ENCODE measurements at places on chromosomes 1 and 21.

GRCh38 chr1:74790453-74790852 is 57.5 kb downstream of the TYW3 start:
- no peak for DNase-seq

DNA sequence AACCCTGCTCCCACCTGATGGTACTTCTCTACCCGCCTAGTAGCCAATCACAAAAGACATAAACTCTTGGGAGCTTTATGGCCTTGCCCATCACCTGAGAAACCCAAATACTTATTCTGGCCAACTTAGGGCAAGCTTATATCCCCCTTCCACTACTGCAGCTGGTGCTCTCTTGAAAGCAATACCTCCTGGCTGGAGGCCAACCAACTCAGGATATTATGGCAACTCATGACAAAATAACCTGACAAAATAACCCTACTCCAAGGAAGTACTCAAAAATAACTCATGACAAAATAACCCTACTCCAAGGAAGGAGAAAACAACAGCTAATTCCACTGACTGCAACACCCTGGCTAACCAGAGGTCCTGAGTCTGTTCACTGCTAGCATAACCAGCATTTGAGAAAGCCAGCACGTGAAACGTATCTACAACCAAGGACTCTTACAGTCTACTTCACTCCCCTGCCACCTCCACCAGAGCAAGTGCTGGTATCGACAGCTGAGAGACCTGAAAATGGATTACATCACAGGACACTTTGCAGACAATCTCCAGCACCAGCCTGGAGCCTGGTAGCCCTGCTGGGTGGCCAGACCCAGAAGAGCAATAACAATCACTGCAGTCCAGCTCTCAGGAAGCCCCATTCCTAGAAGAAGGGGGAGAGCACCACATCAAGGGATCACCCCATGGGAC is 179.9 kb downstream of the COL24A1 start:
- DNase-seq, result no peak

DNA sequence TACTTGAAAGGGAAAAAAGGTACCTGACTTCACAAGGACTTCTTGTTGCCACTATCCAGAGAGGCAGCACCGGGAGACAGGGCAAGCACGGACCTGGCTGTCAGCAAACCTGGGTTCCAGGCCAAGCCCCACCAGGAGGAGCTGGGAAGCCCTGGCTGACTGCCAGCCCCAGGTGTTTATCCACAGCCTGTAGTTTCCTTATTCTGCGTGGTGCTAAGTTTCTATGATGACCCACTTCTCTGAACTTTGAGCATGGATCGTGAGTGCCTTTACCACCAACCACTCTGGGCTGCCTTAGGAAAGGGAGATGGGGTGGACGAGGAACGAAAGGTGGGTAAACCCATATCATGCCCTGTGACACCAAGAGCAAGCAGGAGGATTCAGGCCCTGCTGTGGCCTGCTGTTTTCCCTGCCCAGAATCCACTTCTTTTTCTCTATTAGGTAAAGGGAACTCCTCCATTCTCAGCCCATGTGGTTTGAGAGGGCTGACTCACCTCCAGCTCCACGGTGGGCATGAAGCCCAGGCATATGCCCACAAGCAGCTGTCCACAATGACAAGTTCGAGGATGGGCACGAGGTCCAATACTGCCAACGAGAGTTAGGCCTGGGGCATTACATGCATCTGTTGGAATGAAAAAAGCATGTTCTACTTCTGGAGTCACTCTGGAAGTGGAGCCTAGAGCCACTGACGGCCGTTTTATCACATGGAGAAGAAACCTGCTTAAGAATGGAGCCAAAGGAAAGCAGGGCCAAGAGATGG is 20.3 kb downstream of the TSPAN2 start:
- DNase-seq, result no peak

DNA sequence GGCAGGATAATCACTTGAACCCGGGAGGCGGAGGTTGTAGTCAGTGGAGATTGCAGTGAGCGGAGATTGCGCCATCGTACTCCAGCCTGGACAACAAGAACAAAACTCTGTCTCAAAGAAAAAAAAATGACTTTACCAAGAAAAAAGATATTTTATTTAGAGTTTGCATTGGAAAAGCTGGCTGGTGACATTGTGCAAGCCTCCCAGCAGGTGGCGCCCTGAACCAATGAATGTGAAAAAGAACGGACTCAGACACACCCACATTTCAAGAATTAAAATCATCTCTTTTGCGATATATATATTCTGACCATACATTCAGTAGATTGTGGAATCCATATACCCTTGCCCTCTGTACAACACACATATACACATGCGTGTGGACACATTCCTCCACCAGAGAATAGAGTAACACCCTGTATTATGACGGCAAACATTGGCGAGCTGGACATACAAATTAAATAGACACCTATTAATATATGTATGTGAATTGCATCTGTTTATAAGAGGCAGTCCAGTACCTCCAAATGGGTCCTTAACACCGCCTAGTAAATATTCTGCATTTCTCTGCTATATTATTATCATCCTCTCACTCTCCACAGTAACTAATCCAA is 39.0 kb upstream of the CADM3 start:
- no peak for DNase-seq
